Stimulated activated CD8-positive, alpha-beta memory T cell treated with anti-CD3 and anti-CD28 coated beads, Interleukin-7, amount 100 ng/mL, for 1 hour (primary cell): ENCODE measurements at places on chromosomes 2 and 18.

- DNase-seq, result no peak
These were observed 156.6 kb upstream of the ID2 start for GRCh38 chr2:8525236-8525581.

- DNase-seq, result no peak
These were observed 13.4 kb upstream of the HOXD1 start for GRCh38 chr2:176174824-176175708.

GRCh38 chr18:51666763-51667191 lies 469.3 kb upstream of the MEX3C start:
- no peak for DNase-seq

GRCh38 chr18:3597409-3598357 lies 147.7 kb downstream of the TGIF1 start:
- DNase-seq, result no peak

GRCh38 chr2:108460345-108461037 lies 11.5 kb downstream of the GCC2 start:
- DNase-seq, result no peak

GRCh38 chr2:21415234-21415633 lies 291.5 kb downstream of the TDRD15 start:
- DNase-seq, result no peak

GRCh38 chr2:166448106-166448505 lies 45.9 kb downstream of the SCN7A start:
- DNase-seq, result no peak

DNA sequence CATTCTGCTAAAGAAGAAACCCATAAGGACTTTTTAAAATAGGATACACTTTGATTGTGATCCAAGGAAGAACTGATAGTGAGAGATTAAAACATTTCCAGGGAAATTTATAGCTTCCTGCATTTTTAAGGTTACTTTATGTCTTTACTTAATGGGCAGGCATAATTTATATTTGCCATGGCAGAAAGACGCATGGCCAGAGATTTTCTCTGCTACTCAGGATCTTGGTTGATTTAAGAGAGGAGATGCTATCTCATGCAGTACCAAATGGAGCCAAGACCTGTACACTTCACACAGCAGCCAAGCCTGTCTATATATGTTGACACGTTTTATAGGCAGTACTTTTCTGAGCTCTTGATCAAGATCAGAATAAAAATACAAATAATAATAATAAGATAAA lies 60.9 kb upstream of the NT5C1B start:
- DNase-seq, result no peak

DNA sequence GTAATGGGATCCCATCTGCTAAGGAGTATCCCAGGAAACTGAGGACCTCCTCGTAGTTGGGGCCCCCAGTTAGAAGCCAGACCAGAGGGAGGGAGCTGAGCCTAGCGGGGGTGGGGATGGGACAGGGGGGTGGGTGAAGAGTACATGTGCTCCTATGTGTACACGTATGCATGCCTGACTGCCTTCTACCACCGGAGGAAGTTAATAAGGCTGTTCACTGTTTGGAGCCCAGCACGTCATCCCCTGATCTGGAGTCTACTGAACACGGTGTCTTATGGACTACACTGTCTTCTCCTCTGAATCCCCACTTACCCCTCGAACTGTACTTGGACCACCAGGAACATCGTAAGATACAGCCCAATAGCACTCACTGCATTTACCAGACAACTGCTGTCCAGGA lies 68.5 kb downstream of the SFXN5 start:
- no peak for DNase-seq

GRCh38 chr18:10094154-10094553 lies 180.3 kb downstream of the VAPA start:
- no peak for DNase-seq

DNA sequence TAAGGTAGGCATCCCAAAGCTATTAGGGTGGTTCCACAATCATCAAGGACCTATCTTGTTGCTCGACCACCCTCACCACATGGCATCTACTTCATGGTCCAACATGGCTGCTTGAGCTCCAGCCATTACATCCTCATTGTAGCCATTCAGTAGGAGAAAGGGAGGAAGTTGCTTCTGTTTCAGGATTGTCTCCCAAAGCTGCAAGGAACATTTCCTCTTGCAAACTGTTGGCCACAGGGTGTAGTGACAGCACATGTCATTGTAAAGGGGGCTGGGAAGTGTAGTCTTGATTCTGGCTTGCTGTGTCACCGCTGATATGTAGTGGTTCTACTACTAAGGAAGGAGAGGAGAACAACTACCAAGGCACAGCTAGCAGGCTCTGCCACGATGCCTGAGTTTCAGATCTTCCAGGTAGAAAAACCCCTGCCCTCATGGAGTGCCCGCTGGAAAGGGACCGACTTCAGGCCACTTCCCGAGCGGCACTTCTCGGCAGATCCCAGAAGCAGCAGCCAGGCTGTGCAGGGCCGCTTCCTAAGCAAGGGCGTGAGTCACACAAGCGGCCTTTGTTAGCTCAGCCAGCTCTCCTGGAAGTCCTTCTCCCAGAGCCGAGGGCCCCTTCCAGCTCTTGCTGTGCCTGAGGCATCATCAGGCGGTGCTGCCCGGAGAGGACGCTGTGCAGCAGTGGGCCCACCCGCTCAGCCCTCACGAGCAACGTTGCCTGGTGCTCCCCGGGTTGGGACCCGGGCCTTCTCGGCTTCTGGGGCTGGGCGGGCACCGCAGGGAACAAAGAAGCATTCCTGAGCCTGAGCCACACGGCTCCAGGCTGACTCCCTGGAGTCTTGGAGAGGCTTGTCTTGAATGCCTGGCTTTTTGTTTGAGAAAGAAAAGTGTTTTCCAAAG lies 58.2 kb downstream of the HS6ST1 start:
- DNase-seq, result no peak

- DNase-seq, result no peak
These were observed 142.1 kb downstream of the MYT1L start for GRCh38 chr2:2188941-2189340.

DNA sequence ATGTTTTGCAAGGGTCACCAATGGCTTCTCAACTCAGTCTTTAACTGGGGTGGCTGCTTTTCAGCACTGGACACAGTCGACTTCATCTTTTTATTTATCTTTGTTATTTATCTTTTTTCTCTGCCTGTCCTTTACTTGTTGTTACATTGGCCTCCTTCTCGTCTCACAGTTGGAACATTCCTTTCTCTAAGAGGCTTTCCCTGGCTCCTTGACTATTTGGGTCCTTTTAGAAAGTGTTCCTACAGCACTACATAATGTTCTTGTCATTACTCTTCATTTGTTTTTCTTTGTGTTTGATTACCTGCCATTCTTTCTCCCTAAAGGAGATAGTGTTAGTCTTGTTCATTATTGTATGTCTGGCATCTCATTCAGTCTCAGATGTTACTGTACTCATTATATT lies 122.0 kb downstream of the KIAA1328 start:
- no peak for DNase-seq

- DNase-seq, result no peak
These were observed 54.5 kb upstream of the SPAG16 start for GRCh38 chr2:213229814-213230213.

- DNase-seq, result no peak
These were observed 4.1 kb downstream of the MYCN start for GRCh38 chr2:15944325-15945017.

DNA sequence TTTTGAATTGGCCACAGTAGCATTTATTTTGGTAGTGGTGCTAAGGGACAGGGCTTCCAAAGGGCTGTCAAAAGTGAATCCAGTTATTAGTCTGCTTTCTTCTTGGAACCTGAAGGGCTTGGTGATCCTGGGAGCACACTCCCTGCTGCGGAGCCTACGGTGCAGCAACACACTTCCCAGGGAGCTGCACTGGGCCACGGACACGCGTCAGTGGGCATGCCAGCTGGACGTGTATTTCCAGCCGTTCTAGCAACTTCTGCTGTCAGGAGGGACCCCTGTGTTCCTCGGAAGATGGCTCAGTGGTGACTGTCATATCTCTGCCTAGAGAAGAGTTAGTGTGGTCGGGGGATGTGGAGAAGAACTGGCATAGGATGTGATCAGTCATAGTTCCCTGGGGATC lies 204.6 kb downstream of the SOCS6 start:
- DNase-seq, result no peak
